ENCODE measurements at places on chromosomes 4 and X. TPM values are rescaled to one million over a fixed set of nuclear protein-coding genes. Genes with fewer than 3 reads are reported as not detected.

GLOD5 gene
- not detected for total RNA-seq

- H3K4me3 ChIP-seq = no peak overlapping the region
- H3K4me1 ChIP-seq = peaks cover 6% of the 10 kb centered on the region
- no peak for DNase-seq
- peaks cover 2% of the 10 kb centered on the region for H3K27me3 ChIP-seq
Observed at GRCh38 chr4:124952601-124953000, 240.1 kb upstream of the ANKRD50 start.

DNA sequence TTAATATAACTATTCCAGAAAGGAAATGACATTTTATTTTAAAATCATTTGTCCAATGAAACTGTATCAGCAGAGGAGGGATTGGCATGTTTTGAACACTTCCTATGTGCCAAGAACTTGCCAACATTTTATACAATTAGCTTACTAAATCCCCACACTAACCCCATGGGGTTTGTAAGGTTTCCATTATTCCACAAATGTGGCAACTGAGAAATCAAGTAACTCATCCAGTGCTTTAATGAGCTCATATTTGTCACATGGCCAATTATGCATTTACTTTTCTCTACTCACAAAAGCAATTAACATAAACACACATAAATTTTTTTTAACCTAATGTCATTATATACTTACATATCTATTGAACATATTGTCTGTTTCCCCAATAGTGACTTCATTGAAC is 37.3 kb downstream of the MANBA start:
- H3K4me3 ChIP-seq = no peak overlapping the region
- no peaks in the 10 kb centered on the region for H3K4me1 ChIP-seq
- no peak overlapping the region for H3K27ac ChIP-seq
- no peaks in the 10 kb centered on the region for H3K27me3 ChIP-seq
- no peak for DNase-seq

DNA sequence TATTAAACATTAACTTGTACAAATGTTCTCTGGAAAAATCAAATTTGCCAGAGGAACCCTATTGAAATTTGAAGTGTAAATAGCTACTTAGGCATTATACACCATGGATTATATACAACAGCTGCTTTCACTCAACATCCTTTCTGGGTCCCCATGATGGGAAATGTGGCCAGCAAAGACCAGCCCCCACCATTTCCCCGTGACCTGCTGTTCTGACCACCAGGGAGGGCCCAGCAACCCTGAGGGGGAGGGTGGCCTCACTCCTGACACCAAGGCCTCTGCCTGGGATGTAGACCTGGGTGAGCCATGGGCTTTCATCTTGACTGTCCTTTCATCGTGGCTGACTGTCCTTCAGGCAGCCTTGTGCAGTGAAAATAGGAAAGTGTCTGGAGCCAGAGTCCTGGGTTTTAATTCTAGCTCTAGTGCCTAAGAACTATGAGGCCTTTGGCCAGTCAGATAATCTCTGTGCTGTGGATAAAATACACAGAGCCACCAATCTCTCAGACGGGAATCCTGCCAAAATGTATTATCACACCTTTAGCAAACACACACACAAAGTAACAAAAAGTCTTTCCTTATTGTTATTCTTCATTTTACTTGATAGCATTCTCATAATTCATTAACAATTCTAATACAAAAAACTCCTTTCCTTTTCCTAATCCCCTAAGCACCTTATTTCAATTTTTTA is 45.1 kb downstream of the NR3C2 start:
- H3K27ac ChIP-seq = no peak overlapping the region
- no peaks in the 10 kb centered on the region for H3K4me1 ChIP-seq
- DNase-seq = no peak
- no peaks in the 10 kb centered on the region for H3K27me3 ChIP-seq
- no peaks in the 10 kb centered on the region for H3K36me3 ChIP-seq

GRCh38 chrX:15073313-15073712 is 196.6 kb downstream of the ASB9 start:
- DNase-seq = no peak
- no peaks in the 10 kb centered on the region for H3K36me3 ChIP-seq
- no peak overlapping the region for H3K27ac ChIP-seq

GRCh38 chr4:186027405-186027804 is 41.6 kb upstream of the TLR3 start:
- H3K4me3 ChIP-seq = no peak overlapping the region
- peaks cover 7% of the 10 kb centered on the region for H3K27me3 ChIP-seq
- no peak for DNase-seq
- H3K4me1 ChIP-seq = peaks cover 8% of the 10 kb centered on the region
- H3K36me3 ChIP-seq = no peaks in the 10 kb centered on the region
- H3K27ac ChIP-seq = no peak overlapping the region

DNA sequence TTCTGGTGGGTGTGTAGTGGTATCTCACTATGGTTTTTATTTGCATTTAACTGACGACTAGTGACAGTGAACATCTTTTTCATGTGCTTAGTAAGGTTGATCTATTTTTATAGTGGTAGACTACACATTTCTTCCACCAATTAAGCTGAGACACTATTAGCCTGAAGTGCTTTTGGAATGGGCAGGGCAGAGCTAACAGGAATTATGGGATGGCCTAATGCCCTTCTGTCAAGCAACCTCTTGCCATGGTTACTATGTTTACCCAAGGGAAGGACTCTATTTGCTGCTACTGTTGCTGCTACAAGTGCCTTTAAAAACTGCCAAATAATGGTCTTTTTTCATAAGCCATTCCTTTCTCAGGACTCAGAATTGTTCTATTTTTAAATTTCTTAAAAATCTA is 676.7 kb upstream of the ACTRT1 start:
- no peak overlapping the region for H3K4me3 ChIP-seq
- H3K27me3 ChIP-seq = peaks cover 2% of the 10 kb centered on the region
- no peak for DNase-seq
- H3K4me1 ChIP-seq = no peaks in the 10 kb centered on the region
- no peaks in the 10 kb centered on the region for H3K36me3 ChIP-seq
- H3K27ac ChIP-seq = no peak overlapping the region

DNA sequence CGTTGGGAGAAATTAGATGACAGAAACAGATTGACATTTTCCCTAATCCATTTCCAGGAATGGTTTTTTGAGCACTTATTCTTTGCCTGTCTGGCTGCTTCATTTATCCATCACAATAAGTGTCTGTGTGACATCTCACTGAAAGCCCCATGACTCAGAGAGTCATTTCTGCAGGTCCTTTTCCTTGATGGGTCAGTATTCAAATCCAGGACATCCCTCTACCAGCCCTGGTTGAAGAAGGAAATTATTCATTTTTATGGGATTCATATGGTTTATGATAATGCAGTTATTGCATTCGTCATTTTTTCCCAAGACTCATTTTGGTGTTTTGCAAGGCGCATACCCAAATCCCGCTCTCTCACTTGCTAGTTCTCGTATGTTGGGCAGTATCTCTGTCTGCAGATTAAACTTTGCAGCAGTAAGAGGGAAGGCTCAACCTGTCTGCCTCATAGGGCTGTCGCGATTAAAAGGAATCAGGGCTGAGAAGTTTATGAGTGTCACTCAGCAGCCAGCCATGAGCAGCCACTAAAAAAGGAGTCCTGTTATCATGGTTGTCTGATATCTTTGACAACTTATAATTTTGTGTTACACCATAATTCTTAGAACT is 44.0 kb downstream of the GYG2 start:
- H3K27me3 ChIP-seq = no peaks in the 10 kb centered on the region
- DNase-seq = no peak
- H3K4me3 ChIP-seq = no peak overlapping the region
- peaks cover 7% of the 10 kb centered on the region for H3K36me3 ChIP-seq
